SJSA1 (cell line): ENCODE measurements at places on chromosomes 6 and 20.

DNA sequence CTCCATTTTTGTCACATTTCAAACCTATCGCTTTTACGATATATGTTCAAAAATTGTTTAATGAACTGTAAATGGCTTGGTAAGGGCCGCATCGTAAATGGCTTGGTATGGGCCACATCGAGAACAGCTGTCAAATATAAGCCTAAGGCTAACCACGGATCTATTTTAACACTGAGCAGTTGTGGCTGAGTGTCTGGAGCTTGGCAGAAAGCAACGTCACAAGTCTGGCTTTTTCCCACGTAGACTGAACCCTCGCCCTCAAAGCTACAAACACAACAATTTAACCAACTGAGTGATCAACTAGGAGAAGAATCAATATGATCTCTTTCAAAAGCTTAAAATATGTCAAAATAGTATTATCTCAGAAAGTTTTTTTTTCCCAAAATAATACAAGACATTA lies 71.4 kb upstream of the PRSS16 start:
- peak; percentile 4 for DNase-seq

DNA sequence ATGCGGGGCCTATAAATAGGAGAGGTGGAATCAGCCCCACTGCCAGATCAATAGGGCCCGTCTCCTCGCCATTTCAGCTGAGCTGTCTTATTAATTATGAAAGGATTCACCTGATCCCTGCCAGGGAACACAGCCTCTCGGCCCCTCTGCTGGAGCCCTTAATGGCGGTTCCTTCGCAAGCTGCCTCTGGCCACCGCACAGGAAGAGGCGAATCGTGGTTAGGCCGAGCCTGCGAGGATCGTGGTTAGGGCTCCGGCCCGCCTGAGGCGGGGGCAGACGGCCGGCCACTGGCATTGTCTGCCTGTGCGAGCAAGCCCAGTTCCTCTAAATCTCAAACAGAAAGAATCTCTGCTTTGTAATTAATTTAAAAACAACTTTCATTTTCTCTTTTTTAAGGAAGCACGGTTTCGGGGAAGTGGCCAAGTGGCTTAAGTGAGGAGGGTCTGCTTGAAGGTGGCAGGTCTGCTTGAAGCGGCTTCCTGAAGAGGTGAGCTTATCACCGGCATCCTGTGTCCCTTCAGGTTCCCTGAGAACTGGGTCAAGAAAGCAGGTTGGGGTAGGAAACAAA lies 9.2 kb downstream of the NRN1 start:
- DNase-seq: no peak

DNA sequence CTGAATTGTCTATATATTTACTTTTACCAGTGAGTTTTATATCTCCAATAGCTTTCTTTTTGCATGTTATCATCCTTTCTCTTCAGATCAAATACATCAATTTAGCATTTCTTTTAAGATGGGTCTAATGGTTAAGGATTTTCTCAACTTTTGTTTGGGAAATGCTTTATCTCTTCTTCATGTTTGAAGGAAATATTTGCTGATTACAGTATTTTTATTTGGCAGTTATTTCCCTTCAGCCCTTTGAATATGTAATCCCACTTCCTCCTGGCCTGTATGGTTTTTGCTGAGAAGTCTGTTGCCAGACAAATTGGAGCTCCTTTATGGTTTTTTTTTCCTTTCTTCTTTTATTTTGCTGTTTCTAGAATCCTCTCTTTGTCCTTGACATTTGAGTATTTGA lies 6.7 kb upstream of the CST9L start:
- DNase-seq: no peak

GRCh38 chr6:45521226-45521625 lies 143.5 kb upstream of the SUPT3H start:
- no peak for DNase-seq

- no peak for DNase-seq
Measured at GRCh38 chr6:170076466-170077165, 214.3 kb downstream of the DLL1 start.

GRCh38 chr6:93751969-93752368 lies 332.6 kb upstream of the EPHA7 start:
- DNase-seq: no peak
